ENCODE measurements at places on chromosomes 3 and 15.

DNA sequence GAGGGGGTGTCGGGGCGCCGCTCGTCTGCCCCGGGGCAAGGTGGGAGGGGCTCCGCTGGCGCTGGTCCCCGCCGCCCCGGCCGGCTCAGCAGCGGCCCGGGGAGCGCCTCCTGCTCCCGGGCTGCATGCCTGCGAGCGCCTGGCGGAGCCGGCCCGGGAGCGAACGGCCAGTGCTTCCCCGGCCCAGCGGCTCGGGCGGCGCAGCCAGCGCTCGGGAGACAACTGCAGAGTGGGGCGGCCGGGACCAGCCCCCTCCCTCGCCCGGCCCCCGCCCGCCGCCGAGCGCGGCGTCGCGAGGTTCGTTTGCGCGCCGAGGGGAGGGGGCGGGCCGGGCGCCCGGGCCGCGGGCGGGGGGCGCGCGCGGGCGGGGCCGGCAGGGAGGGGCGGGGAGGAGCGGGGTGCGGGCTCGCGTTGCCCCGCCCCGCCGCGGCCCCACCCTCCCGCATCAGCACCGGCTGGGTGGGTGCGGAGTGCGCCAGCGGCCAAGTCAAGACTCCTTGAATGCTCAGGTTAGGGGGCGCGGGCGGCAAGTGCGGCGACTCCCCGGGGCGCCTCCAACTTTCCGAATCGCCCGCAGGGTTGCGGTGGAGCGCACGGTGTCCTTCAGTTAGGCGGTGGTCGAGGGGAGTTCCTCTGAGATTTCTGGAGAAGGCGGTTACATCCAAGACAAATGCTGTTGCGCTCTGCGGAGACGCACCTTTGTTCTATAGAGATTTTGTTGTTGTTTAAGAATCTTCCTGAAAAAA is at the start of gene RGMA:
TSS of gene RGMA (minus strand) at position 231 of the 746 bp plus-strand sequence. CDS start 279 bp downstream, outside the sequence.
- no peak for DNase-seq

DNA sequence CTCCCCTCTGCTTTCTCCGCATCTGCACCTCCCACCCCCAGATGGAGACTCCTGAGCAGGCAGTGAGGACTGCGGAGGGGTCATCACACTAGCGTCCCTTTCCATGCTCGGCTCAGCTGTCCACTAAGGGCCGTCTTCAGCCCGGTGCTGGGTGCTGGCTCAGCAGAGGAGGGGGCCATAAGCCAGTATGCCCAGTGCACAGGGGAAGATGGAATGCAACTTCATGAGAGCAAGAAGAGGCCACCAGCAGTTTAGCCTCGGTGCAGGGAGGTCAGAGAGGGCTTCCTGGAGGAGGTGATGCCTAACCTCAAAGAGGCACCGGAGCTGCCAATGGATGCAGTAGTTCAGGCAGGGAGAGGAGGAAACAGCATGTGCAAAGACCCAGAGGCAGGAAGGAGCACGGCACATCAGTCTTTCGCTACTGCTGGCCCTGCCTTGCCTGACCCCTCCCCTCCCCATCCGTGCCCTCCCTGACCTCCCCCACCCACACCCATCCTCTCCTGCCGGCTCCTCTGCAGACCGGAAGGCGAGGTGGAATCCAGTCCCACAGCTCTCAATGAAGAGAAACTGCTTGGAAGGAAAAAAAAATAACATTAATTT is 15.2 kb upstream of the PLXND1 start:
- no peak for DNase-seq

DNA sequence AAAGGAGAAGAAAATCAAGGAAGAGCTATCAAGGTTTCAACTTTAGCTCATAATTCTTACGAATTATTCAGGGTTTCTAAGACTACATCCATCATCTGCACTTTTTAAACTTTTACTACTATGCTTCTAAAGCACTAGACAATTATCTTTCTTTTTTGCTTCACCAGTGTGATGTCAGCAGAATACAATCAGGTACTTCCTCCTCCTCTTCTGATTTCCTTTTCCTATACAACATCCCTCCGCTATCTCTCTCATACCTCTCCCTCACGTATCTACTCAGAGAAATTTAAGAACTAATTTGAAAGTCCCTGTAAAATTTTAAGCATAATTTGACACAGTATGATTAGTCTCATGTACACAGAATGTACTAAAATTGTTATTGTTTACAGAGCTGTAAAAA is 47.3 kb upstream of the USP50 start:
- no peak for DNase-seq

DNA sequence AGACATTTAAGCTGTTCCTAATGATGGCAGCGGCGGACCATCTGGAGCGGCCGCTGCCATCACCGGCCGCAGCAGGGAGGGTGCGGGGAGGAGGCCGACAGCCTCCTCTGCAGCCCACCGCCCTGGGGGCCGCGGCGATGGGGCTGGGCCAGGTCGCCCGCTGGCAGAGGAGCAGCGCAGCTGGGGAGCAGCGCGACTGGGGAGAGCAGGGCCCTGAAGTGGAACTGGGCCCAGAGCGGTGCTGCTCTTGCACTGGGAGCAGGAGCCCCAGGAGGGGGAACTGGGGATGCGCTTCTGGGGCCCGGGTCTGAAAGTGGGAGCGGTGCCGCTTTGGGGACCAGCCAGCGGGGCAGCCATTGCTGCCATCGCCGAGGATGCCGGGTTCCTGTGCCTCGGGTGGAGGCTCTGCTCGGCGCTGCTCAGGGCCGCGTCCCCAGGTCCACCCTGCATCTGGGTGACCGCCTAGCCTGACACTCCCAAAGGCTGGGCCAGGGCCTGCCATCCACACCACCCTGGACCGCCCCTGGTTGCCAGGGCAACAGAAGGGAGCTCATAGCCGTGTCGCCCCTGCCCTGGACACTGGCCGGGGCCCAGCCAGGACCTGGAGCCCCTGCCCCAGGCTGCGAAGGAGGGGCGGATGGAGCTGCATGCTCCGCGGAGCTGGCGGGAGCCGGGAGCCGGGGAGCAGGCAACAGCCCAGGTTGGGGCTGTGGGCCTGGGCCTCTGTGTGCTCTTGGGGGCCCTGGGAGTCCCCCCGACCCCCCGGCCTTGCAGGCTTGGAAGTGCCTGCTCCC is 15.5 kb upstream of the PLA2G4E start:
- no peak for DNase-seq

- DNase-seq = no peak
Measured at GRCh38 chr3:49133226-49133951, 539 bp upstream of the LAMB2 start.

DNA sequence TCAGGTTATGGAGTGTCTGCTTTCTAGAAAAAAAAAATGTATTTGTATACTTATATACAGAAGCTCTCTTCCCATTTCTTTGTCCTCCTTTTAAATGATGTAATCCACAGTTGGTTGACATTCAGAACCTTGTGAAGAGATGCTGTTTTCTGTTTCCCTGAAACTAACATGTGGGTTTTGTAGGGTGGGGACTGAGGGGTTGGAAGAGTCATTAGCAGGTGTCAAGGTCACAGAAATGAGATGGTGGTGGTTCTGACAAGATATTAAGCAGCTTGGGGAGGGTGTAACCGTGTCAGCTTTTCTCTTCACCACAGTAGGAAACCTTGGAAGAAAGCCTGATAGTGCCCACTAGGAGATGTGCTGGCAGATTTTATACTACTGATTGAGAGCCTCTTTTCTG is 2.4 kb downstream of the RASA2 start:
- DNase-seq = no peak

DNA sequence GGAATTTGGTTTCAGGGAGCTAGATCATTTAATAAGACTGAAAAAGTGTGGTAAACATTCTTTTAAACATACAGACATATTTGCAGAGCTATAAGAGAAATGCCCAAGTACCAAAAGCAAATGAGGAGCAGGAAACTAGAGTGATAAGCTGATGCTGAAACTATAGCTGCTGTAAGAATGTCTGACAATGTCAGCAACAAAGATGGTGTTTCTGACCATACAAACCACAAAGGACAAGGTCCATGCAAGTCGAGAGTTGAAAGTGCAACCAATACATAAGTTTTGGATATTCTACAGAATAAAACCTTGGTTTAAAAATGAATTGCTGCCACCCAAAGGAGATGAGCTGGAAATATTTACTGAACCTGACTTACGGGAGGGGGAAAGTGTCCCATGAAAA is 610.2 kb downstream of the TBL1XR1 start:
- DNase-seq = no peak
